ENCODE measurements at places on chromosomes 1 and 21. TPM values are rescaled to one million over a fixed set of nuclear protein-coding genes. Genes with fewer than 3 reads are reported as not detected.

SYT2 gene
- not detected for total RNA-seq

TMEM82 gene
- not detected for total RNA-seq

TMEM200B gene
- total RNA-seq = 9.2 TPM

ACKR1 gene
- not detected for total RNA-seq

FAM131C gene
- total RNA-seq = 0.08 TPM

OLIG2 gene
- total RNA-seq = not detected

LCK gene
- not detected for total RNA-seq
